Kidney tubule cell (primary cell): ENCODE measurements at places on chromosomes 16 and 17.

DNA sequence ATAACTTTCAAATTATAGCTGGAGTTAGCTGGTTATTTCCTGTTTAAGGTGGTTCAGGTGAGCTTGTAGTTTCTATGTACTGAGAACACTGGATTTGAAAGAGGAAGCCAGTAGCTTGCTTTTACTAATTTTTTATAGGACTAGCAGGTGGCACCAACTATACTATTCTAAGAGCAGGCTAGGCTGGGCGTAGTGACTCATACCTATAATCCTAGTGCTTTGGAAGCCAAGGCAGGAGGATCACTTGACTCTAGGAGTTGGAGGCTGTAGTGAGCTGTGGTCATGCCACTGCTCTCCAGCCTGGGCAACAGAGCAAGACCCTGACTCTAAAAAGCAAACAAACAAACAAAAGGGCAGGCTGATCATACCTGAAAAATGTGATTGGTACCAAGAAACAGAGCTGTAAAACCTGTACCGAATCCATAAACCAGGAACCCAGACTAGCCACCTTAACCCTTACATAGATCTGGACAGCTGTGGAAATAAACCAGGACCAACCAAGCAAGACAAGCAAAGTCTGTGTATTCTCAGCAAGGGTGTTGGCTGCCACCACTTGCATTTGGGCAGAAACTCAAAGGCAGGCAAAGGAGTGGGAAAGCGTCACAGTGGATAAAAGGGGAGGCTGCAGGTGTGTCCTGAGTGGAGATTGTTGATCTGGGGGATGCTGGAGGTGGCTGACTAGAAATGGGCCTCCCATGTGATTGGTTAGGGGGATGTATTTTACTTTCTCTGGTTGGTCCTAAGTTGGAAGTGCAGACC lies 36.3 kb downstream of the SLC47A1 start:
- DNase-seq: peak; percentile 11

GRCh38 chr17:41806685-41807445 lies 4.9 kb downstream of the P3H4 start:
- no peak for DNase-seq

GRCh38 chr16:30166202-30166902 lies 17.1 kb upstream of the CORO1A start:
- DNase-seq: no peak

DNA sequence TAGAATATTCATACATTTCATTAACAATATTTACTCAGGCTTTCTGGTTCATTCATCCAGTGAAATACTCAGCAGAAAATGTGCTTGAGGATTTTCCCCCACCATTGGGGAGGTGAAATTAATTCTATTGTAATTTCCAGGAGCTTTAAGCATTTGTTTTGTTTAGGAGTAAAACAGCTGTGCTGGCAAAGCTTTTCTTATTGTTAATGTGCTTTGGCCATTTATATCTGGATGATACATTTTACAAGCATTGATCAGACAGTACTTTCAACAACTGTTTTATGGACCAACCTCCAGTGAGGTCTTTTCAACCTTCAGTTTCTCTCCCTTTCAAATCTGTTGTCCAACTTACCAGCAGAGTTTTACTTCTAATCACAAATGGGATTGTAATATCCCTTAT lies 672.4 kb downstream of the CDH11 start:
- DNase-seq: no peak

DNA sequence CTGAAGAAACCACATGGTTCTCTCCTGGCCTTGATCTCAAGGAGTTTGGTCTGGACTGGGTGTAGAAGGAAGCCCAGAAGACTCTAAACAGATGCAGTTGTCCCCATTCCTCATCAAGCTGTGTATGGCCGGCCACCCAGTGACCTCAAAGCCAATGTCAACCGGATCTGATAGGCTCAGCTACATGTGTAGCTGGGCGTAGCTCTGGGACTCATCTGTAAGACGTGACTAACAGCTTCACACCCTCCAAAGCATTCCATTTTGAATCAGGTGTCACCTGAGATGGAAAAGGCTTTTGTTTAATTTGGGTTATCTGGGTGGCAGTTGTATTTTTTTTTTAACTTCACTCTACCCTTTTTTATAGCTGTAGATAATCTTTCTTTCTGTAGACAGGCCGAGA lies 130.4 kb downstream of the ABCC12 start:
- DNase-seq: no peak

DNA sequence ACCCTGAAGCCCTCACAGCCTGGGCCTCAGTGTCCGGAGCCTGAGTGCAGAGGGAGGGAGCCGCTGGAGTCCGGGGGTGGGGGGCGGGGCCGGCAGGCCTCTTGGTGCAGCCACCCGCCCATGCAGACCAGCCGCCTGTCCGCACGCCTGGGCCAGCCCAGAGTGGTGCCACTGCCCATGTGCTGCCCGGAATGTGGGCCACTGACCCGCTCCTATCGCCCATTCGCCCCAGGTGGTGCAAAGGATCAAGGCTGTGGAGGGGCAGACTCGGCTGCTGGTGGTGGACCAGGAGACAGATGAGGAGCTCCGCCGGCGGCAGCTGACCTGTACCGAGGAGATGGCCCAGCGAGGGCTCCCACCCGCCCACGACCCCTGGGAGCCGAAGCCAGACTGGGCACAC lies 2.6 kb downstream of the NHERF2 start:
- DNase-seq: no peak

DNA sequence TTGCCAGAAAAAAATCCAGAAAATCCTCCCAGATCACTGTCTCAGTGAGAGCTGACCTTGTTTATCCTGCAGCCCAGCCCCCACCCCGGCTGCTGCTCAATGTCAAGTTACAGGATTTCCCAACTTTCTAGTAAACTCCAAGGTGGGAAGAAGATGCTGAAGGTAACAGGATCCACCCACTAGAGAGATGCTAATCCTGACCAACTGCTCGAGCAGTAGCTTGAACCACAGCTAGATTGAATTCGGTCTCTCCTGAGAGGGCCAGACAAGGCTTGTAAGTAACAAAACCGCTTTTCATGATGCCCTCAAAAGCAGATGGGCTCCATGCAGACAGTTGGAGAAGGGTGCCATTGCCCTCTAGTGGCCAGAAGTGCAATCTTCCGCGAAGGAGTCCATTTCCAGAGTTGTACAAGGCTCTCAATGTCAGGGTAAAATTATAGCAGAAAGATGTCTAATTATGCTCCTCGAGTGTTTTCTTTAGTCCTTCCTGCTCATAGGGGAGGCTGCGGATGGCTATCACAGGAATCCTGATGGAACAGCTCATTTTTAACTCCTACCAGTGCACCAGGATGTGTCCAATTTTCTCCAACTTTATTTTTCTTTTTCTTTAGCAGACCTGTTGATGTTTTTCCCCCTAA lies 3.9 kb downstream of the CDH11 start:
- DNase-seq: peak; percentile 65

DNA sequence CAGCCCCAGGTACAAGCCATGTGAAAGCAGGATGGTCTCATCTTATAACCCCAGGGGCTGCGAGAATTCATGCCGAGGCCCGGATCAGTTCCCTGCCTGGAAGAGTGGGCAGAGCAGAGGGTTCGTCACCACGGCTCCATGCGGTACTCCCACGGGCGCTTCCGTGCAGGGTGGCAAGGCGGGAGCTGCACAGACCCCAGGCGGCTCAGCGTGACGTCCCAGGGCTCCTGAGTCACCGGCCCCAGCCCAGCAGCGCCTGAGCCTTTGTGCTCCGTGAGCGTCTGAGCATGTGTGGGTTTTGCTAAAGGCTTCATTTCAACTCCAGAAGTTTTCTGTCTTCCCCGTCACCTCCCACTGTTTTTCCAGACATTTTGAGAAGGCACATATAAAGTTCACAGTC lies 71.2 kb upstream of the CHMP6 start:
- DNase-seq: peak; percentile 4
